ENCODE measurements at places on chromosomes 4 and X.

- DNase-seq: no peak
These were observed 175.7 kb upstream of the BCOR start for GRCh38 chrX:40273356-40274050.

- DNase-seq: peak; percentile 97
These were observed 12.3 kb upstream of the TMEM156 start for GRCh38 chr4:39044364-39044955.

- no peak for DNase-seq
These were observed 634 bp upstream of the PLXNB3 start for GRCh38 chrX:153763298-153763932.

GRCh38 chrX:41406201-41406600 is 40.9 kb upstream of the NYX start:
- no peak for DNase-seq

DNA sequence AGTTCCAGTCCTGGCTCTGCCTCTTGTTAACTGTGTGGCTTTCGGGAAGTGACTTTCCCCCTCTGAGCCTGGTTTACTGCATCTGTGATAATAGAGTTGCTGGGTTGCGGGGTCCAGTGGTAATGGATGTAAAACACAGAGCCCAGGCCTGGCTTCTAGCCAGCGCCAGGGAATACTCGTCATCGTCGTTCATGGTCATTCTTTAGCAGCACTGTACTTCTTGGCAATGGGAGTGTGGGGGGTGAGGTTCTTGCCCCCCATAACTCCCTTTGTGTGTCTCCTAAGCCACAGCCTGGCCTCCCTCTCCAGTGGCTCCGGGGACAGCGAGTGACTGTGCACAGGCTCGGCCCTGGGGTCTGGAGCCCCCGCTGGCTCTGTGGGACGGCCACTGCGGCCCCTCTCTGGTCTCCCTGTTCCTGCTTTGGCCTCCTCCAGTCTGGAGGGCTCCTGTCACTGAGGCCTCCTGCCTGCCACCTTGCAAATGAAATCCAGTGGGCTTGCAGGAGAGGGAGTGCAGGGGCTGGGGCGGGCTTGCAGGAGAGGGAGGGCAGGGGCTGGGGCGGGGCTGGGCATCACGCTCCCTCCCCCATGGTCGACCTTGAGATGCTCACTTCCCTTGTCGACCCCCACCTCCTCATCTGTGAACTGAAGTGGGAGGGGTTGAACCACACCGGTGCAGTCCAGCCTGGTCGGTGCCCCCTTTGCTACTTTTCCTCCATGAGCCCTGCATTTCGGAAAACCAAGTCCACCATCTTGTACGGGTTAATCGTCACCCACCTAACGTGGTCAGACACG is 13.2 kb downstream of the PSAPL1 start:
- DNase-seq: no peak

DNA sequence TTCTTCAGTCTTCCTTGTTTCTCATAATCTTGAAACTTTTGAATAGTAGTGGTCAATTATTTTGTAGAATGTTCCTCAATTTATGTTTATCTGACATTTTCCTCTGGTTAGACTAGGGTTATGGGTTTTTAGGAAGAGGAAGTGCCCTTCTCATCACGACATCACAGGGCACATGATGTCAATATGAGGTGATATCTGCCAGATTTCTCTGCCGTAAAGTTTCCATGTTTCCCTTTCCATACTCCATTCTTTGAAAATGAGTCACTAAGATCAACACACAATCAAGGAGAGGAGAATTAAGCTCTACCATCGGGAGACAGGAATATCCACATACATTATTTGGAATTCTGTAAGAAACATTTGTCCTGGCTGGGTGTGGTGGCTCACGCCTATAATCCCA is 28.4 kb downstream of the RP2 start:
- no peak for DNase-seq

- DNase-seq: no peak
These were observed 1470.4 kb downstream of the ADGRL3 start for GRCh38 chr4:62670514-62670913.

DNA sequence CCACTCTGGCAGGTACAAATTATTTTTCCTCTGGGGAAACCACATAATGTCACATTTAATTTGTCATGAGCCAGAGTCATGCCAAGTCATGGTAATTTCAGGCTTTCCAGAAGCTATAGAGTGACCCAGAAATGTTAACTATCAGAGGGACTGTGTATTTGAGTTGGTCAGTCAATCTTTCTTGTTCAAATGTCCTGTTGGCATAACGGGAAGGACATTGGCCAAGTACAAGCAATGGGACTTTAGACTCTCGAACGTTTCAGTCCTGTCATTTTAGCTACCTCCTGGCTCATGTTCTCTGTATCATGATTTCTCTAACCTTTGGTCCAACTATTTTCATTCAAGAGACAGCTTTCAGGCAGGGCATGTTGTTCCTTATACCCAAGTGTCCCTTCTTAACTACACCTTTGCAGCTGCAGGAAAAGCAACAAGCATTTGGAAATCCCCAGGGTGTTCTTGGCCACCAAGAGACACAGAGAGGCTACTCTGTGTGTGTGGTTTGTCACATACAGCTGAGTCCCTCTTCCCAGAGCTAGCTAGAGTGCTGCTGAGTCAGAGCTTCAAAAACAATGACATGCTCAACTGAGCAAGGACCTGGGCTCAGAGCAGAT is 142.6 kb downstream of the EGF start:
- DNase-seq: peak; percentile 61

DNA sequence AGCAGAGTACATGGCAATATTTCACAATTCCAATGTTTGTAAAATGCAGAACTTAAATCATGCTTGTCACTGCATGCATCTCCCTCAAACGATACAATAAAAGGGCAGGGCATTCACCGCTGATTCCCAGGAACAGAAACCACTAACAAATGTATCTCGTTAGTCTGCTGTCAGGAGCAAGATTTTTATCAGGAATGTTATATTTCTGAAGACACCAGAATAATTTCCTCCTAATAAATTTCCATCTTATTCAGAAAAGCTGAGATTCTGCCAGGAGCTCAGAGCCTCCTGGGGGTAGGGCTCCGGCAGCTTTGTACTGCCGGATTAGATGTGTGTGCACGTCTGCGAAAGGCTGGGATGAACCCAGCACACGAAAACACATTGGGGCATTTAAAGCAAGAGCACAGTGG is 54.0 kb upstream of the LDB2 start:
- DNase-seq: no peak

- DNase-seq: peak; percentile 62
These were observed 23.6 kb downstream of the CA5B start for GRCh38 chrX:15761564-15762191.

- no peak for DNase-seq
These were observed 65.1 kb downstream of the PPP3CA start for GRCh38 chr4:101282076-101282844.

DNA sequence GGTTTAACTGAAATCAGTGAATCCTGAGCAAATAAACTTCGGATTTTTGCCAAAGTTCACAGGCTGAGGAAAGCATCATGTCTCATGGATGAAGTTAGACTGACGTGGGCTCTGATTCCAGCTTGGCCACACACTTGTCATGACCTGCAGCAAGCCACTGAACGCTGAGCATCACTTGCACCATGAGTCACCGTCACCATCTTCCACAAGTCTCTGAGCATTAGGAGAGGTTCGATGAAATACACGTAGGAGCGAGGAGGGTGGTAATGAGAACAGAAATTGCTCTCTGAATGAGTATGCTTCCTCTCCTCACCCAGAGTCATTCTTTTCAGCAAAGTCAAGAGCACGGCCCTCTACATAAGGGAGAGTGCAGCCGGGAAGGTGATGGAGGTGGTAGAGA is 3.8 kb upstream of the TRIML2 start:
- no peak for DNase-seq

- DNase-seq: no peak
These were observed 213.1 kb upstream of the MID1 start for GRCh38 chrX:10833299-10834169.

DNA sequence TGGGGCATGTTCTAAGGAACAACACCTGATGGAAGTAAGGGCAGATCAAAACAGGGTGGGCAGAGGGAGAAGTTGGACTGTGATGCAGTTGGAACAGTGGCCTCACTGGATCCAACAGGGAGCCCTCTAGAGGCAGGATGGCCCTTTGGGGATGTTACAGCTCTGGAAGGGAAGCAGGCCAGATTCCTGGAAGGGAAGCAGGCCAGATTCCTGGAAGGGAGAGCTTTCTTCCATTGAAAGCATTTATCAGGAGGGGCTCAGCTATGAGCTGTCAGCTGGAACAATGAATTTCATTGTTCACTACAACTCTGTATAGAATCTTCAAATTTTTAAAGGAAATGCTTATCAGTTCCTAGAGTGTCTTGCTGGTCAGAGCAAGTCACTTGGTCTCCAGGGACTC is 17.7 kb downstream of the IL15 start:
- no peak for DNase-seq

GRCh38 chrX:71184803-71185495 is 38.1 kb upstream of the GJB1 start:
- no peak for DNase-seq

DNA sequence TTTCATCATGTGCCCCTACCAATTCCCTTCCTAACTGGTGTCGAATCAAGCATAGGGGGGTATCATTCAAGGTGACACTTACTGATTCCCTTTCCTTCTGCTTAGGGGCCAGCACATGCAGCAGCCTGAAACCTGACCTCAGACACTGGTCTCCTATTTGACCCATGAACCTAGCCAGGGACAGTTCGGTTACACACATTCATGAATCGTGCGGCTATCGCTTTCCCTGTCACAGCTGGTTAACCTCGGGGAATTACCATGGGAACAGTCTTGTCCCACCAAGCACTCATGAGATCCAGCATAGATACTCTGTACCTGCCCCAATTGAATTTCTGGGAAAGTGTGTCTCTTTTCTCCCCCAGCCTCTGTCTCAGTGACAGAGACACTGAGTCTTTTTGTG is 140.4 kb downstream of the ZNF674 start:
- no peak for DNase-seq

GRCh38 chr4:176638992-176639391 is 153.7 kb downstream of the VEGFC start:
- no peak for DNase-seq

DNA sequence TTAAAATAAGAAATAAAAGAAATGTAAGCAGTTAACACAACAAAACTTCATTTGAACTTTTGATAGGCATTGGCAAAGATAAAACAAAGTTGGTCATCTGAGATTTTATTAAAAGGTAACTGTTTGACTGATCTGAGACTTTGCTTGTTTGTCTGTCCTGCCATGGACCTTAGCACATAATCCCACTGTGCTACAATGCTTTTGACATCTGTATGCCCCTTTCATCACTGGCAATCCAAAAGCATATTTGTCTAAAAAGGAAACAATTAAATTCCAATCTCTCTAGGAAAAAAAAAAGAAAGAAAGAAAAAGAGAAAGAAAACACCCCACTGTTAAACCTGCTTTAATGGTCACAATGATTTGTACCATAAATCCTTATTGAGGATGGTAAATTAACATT is 231.0 kb downstream of the DACH2 start:
- DNase-seq: no peak

GRCh38 chr4:92566269-92566668 is 262.5 kb downstream of the GRID2 start:
- DNase-seq: no peak

GRCh38 chrX:15334561-15334960 is 762 bp downstream of the PIGA start:
- DNase-seq: peak; percentile 11

DNA sequence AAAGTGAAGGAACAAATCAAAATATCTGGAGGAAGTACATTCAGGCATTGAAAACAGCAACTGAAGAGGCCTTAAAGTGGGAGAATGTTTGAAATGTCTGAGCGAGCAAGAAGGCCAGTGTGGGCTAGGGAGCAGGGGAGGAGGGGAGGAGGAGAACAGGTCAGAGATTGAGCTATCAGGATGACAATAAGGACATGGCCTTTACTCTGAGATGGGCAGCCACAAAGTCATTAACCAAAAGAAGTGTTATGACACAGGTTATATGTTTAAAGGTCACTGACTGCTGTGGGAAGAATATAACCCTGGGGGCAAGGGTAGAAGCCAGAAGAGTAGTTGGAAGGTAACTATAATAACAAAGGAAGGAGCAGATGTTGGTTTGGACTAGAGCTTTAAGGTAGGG is 315.4 kb downstream of the INPP4B start:
- DNase-seq: no peak

DNA sequence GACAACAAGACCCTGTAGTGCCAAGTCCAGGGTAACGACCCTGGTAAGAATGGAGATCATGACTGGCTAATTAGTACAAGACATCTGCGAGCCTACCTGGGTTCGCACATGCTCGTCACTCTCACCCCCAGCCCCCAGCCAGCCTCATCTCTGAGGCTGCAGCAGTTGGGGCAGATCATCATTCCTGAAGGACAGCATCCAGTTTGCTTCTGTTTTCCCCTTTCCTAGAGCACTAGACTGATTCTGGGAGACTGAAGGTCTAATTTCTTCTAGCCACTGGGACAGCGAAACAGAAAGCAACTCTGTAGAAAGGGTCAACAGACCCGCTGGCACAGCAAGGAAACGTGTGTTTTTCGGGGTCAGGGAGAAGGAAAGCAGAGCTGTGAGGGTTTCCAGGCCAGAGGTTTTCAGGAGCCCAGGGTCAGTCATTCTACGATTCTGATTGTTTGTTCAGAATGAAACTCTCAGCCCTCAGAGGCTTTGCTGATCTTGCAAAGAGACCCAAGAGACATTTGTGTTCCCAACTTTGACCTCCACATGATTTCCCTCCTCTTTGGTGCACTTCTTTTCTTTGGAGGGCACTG is 343.1 kb upstream of the NOCT start:
- DNase-seq: no peak

GRCh38 chrX:127578395-127578794 is 473.8 kb downstream of the ACTRT1 start:
- no peak for DNase-seq

GRCh38 chrX:21632027-21632426 is 26.1 kb downstream of the KLHL34 start:
- no peak for DNase-seq

GRCh38 chr4:55439023-55439422 is 43.3 kb downstream of the TMEM165 start:
- no peak for DNase-seq

- no peak for DNase-seq
These were observed 230.2 kb upstream of the AGTR2 start for GRCh38 chrX:115940348-115940747.

GRCh38 chr4:128286474-128287058 is 1.0 kb downstream of the PGRMC2 start:
- peak; percentile 43 for DNase-seq

- DNase-seq: no peak
These were observed 10.9 kb downstream of the SMARCA1 start for GRCh38 chrX:129512409-129512808.

GRCh38 chr4:152045449-152045806 is 284.6 kb upstream of the GATB start:
- no peak for DNase-seq

Measured in activated CD4-positive, alpha-beta T cell treated with anti-CD3 and anti-CD28 coated beads, Interleukin-2, amount 50 U/mL, for 16 hours (primary cell).